Neural progenitor cell (in vitro differentiated cells): ENCODE measurements at places on chromosomes 4 and X.

DNA sequence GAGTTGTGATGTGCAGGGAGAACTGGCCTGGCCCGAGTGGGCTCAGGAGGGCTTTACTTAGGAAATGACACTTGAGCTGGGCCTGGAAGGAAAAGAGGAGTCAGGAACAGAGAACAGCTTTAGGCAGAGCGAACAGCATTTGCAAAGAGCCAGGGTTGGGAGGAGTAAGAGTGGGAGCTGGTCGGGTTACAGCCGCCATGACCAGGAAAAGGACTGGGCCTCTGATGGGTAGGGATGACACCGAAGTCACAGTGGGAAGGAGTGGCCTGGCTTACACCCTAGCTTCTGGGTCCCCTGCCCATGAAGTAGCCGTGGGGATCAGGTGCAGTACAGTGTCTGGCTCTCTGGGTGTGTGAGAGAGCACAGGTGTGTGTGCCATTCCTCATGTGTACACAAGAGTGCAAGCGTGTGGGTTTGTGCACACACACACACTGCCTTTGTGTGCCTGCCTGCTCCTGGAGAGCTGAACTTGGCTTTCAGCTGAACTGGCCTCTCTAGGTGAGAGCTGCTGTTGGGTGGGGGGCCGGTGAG, 31.6 kb downstream of the TRMT44 start:
- no peak for DNase-seq

GRCh38 chr4:51932261-51932660, 87.9 kb downstream of the LRRC66 start:
- no peak for DNase-seq

DNA sequence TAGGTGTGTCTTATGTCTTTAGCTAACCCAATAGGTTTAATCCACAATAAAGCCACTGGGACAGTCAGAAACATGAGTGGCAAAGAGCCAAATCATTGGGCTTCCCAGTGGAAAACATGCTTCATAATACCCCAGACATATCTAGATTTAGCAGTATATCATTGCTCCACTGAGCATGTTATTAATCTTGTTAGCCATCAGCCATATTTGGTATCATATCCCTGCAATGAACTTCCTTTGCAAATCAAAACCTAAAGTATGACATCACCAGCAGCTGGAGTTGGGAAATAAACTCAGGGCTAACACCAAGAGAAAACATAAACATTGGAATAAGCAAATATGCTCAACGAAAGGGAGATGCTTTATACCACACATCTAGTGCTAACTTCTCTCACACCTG, 280.8 kb upstream of the NOCT start:
- DNase-seq: no peak

DNA sequence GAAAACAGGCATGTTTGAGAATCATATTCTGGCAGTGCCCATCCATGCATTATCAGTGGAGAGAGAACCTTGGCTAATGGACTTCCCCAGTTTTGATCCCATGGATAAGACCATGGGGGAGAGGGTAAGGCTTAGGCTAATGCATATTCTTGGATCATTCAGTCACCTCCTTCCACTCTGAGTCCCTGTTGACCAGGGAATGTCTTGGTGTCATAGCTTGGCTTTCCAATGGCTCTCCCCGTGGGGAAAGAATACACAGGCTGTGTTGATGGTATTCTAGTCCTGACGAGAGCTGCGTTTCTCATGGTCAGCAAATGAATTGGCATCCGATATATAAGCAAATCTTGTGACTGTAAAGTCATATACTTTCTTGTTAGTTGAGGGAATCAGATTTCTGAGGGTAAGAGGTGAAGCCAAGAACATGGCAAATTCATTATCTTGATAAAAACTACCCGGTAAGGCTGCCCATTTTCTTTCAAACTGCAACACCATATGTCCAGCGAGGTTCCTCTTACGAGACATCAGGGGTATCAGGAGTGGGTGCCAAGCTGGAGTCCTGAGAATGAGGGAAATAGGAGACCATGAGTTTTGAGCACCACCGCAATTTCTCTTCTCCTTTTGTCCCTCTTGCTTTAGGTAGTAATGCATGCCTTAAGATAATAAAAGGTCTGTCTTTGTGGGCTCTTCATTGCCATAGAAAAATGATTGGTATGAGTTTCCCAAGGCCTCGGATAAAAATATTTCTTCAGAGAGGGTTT, 18.0 kb downstream of the RHOH start:
- DNase-seq: no peak

DNA sequence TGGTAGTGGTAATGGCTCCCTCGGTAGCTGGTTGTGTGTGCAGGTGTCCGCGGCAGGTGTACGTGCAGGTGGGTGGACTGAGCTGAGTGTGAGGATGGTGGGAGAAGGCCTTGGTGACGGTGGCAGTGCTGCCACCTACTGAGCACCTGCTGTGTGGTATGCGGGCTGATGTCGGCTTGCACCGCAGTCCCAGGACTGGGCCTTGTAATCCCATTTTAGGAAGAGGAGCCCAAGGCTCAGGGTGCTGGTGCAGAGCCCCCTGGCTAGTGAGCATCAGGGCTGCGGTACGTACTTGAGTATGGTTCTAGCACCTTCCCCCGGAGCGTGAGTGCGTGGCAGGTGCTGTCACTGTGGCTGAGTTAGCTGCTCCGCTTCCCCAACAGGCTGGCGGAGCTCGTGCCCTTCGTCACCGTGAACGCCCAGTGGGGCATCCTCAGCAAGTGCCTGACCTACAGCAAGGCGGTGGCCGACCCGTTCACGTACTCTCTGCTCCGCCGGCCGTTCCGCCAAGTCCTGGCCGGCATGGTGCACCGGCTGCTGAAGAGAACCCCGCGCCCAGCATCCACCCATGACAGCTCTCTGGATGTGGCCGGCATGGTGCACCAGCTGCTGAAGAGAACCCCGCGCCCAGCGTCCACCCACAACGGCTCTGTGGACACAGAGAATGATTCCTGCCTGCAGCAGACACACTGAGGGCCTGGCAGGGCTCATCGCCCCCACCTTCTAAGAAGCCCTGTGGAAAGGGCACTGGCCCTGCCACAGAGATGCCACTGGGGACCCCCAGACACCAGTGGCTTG, 5.7 kb upstream of the CPZ start:
- no peak for DNase-seq
